Mesenteric fat pad (tissue), 1 donor: ENCODE measurements at places on chromosomes 4 and X.

DNA sequence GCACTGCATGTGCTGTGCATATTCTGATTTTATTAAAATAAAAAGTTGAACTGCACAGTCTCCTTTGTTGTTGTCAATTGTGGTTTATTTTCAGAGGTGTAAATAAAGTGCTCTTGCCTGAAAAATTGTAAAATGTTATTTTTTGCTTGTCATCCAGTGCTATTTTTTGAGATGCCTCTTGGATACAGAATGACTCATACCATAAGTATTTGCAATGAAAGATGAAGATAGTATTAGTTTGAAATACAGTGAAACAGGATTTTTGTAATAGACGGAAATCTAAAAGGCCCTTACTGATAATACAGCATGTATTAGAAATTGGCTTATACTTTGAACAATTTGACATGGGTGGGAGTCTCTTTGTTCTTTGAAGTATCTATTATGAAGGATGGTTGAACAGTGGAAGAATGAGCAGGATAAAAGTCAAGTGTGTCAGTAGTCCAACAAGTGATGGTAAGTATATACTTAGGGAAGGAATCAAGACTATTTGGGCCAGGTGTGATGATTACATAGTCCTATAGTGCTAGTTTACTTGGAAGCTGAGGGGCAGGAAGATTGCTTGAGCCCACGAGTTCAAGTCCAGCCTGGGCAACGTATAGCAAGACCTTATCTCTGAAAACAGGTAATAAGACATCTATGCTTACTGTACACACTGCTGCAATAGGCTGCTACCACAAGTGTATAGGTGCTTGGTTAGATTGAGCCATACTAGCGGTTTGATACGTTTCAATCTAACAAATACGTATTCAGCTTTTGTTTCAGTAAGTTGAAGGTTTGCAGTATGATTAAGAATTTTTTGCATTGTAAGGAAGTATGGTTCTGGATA, 16.4 kb downstream of the DDX3X start:
- no peak for DNase-seq

DNA sequence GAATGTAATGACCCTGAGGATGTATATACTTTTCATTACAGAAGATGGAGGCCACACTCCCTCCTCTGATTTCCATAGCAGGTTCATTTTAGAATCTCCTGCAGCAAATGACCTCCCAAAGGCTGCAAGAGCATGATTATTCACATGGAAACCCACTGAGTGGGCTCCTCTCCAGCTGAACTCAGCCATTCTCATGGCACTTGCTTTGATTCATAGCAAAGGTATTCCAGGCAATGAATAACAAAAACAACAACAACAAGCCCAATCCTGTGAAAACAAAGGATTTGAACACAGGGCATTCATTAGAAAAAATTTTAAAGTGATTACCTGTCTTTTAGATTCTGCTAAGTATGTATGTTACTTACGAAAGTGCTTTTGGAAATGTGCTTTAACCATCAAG, 894.0 kb upstream of the FRG1 start:
- DNase-seq = no peak

- no peak for DNase-seq
These were observed 141.4 kb downstream of the PPP3CA start for GRCh38 chr4:101205916-101206315.

- DNase-seq = no peak
These were observed 119.1 kb downstream of the SH3RF1 start for GRCh38 chr4:169151671-169152070.

DNA sequence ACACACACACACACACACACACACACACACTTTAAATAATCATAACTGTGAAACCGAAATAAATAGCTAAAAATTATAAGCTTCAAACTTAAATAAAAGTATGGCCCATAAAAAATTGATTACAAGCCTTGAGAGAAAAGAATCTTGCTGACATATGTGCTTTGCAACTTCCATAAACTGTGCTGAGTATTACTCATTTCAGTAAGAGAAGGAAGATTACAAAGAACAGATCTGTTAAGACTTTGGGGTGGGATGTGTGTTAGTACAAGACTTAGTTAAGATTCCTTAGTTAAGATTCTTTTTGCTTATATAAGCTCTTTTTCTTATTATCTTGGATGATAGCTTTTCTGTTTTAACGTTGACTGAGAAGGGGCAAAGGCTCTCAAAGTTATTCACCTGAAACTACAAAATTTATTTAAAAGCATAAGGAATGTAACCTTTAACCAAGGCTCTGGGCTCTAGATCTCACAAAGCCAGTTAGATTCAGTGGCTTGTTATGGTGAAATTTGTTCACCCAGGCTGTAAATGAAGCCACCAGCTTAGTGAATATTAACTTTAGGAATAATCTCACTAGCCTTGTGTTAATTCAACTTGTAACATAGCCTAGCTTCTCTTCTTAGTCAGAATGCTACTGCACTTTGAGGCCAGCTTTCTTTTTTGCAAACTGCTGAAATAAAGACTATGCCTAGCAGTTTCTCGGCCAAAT, 58.2 kb downstream of the ARSJ start:
- DNase-seq = no peak

GRCh38 chrX:40465735-40466551, 114.8 kb upstream of the ATP6AP2 start:
- no peak for DNase-seq

DNA sequence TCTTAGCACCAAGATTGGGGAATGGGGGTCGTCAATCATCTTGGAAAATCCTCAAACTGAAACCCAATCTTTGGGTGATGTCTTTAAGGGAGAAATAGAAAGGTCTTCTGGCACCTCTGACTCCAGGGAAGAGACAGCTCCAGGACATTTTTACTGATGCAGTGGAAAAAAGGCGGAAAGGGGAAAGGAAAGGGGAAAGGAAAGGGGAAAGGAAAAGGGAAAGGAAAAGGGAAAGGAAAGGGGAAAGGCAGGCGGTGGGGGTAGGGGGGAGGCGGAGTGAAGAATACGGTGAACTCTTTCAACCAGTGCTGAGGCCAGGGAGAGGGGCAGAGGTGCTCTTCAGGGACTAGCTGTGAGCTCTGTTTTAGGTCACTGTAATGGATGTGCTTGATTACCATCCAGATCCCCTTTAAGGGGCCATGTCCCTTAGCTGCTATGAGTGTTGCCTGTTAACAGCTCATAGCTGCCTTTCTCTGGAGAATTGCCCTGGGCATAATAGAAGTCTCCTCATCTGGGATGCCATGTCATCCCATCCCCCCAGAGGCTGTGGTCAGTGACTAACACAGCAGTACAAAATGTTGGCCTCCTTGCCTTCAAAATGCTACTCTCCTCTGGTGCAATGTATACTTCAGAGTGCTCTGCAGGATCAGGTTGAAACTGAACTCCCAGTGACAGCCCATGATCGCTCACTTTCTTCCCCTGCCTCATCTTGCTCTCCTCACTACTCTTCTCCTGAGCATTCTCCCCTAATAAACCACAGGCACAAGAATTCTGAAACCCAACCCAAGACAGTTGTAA, 92.4 kb upstream of the AP1S2 start:
- DNase-seq = no peak

GRCh38 chrX:33970028-33970967, 161.8 kb downstream of the FAM47A start:
- no peak for DNase-seq

- DNase-seq = no peak
These were observed 105.3 kb downstream of the DHRSX start for GRCh38 chrX:2395261-2395992.

DNA sequence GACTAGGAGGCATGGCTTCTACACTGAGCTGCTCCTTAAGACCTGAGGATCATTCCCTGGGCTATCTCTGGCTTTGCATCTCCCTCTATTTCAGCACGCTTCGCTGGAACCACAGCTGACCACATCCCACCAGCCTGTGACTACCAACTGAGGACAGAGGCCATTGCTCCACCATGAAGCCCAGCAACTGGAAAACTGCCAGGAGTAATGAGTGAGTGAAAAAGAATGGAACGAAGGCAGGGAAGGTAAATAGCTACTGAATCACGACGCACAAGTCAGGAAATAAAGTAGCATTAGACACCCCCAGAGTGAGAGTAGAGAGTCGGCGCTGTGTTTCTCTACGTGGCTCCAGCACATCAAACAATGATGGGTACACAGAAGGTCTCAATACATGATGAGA, 314.7 kb downstream of the LDB2 start:
- no peak for DNase-seq

GRCh38 chrX:34875204-34875603, 67.4 kb upstream of the FAM47B start:
- DNase-seq = no peak

DNA sequence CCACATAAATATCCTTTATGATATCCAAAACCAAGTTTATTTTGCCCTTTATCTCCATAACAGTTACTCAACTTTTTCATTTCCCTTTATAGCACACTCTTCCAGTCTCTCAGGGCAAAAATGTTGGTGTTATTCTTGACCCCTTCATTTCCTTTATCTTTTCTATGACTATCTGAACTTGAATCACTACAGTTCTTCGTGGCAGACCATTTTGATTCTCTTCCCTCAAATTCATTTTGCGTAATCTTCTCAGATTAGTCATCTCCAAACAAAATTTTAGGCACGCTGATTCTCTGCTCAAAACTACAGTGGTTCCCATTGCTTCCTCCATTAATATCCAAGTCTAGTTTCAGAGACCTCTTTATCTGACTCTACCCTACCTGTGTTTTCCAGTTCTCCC, 26.1 kb downstream of the RUFY3 start:
- no peak for DNase-seq

GRCh38 chr4:136713140-136713539, 819.2 kb downstream of the PCDH18 start:
- no peak for DNase-seq
